NCI-H2171 (cell line): ENCODE measurements at places on chromosomes 7 and 10.

GRCh38 chr10:3139216-3139910, 33.2 kb downstream of the PITRM1 start:
- DNase-seq, result no peak

GRCh38 chr10:93702210-93703001, at the start of gene FRA10AC1:
Gene FRA10AC1, minus strand, starts transcription at chr10:93702592. Its CDS starts 2,486 bp downstream, at chr10:93700106.
- peak; percentile 83 for DNase-seq

GRCh38 chr7:1977876-1978441, 254.8 kb downstream of the MAD1L1 start:
- DNase-seq, result no peak

DNA sequence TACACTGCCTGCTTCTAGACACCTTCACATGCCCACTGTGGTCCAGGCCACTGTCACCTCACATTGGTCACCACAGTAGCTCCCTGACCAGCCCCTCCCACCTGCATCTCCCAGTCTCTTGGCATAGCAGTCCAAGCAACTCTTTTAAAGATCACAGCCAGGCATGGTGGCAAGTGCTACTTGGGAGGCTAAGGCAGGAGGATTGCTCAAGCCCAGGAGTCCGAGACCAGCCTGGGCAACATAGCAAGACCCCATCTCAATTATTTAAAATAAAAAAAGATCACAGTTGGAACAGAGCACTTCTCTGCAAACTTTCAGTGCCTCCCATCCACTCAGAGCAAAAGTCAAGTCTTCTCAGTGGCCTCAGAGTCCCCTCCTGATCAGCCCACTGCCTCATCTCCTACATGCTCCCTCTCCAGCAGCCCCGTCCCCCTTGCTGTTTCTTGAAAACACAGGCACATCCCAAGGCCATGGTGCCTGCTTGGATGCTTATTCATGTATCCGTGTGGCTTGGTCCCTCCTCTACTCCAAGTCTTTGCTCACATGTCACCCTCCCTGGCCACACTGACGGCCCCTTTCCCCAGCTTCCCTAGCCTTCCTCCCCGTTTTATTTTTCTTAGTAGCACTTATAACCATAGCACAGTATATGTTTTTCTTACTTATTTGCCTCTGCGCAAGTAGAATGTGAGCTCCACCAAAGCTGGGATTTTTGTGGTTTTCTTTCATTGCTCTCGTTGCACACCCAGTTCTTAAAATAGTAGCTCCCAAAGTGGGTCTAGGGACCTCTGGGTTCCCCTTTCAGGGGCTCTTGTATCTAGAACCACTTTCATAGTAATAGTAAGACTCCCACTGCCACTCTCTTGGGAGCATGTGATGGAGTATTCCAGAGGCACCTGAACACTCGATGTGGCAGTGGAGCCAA, 19.5 kb downstream of the TSPAN15 start:
- DNase-seq, result no peak

DNA sequence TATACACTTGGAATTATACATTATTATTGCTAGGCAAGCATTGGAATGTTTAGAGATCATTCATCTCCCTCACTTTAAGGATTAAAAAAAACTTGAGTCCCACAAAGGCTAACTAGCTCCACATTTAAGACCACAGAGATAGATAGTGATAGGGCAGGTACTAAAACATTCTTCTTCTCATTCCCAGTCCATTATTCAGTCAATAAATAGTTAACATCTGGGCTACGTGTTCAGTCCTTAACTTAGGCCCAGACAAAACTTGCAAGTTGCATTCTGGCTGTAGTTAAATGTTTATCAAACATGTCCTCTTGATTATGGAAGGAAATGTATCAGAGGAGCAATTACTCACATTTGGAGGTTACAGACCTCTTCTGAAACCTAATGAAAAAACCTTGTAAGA, 2.4 kb downstream of the GNG11 start:
- DNase-seq, result no peak

- peak; percentile 75 for DNase-seq
These were observed 75.9 kb upstream of the HGF start for GRCh38 chr7:81845744-81846241.

GRCh38 chr7:90841759-90842429, 245.8 kb downstream of the CDK14 start:
- DNase-seq, result no peak

DNA sequence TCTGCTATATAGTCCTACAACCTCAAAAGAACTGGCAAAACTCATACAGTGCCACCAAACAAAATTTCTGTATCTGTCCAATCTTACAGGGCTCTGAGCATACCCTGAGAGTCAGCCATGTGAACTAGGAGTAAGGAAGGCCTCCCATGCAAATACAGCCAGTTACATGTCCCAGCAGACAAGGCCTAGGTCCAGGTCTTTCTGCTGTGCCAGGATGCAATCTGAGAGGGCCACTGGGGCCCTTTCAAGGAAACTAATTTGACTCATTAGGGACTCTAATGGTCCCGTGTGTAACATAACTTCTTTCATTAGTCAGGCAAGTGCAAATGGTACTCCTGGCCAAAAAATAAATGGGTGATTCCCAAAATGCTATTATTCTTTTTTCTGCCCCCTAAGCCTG, 17.9 kb upstream of the HIBADH start:
- DNase-seq, result no peak

DNA sequence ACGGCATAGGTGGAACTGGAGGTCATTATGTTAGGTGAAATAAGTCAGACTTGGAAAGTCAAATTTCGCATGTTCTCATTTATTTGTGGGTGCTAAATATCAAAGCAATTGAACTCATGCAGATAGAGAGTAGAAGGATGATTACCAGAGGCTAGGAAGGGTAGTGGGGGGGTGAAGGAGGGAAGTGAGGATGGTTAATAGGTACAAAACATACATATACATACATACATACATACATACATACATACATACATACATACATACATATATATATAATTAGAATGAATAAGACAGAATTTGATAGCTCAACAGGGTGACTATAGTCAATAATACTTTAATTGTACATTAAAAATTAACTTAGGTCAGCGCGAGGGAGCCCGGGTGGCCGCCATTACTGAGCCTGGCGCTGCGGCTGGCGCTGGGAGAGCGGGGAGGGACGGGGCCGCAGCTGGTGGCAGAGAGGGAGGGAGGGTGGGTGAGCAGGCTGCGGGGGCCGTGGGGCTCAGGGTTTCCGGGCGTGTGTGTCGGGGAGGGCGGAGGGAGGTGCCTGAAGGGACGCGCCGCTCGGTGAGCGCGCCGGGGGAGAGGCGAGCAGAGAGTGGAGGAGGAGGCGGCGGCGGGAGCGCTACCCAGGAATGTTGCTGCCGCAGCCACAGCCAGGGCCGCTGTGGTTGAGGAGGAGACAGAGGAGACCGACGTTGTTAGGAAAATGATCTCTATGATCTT, 85.8 kb upstream of the EGFR start:
- DNase-seq, result peak; percentile 61

GRCh38 chr10:90062786-90063185, 361.4 kb downstream of the KIF20B start:
- DNase-seq, result no peak

GRCh38 chr10:52284416-52285013, 29.6 kb upstream of the DKK1 start:
- no peak for DNase-seq

DNA sequence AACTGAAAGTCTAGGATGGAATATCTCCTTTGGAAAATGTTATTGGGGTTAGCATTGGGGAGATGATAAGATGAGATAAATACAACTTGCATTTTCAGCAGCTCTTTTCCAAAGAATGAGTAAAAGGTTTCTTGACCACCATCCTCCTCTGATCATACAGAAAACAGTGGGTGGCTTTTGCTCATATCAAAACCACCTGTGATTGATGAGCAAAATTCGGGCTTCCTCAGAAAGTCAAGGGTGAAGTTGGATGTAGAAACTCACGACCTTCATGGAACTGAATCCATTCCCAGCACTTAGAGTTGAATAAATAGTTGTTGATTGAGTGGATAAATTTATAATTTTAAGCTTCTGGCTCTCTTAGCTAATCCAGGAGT, 158.4 kb downstream of the DNAJB6 start:
- DNase-seq, result no peak

DNA sequence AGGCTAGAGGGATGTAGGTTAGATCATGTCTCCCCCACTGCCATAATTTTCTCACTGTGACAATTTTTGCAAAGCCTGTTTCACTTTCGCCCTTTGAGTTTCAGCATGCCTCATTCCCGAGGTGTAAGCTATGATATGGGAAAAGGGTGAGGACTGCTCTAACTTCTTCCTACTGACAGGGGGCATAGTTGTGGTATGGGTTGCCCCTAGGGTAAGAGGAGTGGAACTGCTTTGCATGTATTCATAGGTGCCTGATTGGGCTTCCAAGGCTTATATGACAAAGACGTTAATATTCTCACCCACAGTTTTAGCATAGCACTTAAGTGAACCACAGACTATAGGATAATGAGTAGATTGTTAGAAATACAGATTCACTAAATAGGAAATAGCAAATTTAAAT, 148.7 kb downstream of the BBS9 start:
- DNase-seq, result no peak

GRCh38 chr10:22159979-22160378, 57.8 kb downstream of the EBLN1 start:
- DNase-seq, result no peak

GRCh38 chr10:90788968-90789367, 68.9 kb downstream of the HTR7 start:
- DNase-seq, result no peak

DNA sequence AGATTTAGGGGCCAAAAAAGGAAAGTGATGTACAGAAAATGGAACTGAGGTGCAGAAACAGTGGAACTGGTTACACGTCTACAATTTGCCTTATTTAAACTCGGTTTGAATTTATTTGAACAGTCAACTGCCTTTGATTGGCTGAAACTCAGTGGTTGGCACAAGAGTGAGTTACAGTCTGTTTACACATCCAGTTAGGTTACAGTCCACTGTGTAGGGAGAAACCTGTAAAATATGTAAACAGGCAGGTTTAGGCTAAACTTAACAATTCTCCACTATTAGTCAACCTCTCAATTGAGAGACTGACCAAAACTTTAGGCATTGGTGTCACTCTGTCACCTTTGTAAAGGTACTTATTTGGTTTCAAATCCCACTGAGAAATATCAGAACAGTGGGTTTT, 40.3 kb upstream of the RELN start:
- DNase-seq, result no peak

- no peak for DNase-seq
These were observed 54.9 kb downstream of the FANK1 start for GRCh38 chr10:125951290-125951689.

DNA sequence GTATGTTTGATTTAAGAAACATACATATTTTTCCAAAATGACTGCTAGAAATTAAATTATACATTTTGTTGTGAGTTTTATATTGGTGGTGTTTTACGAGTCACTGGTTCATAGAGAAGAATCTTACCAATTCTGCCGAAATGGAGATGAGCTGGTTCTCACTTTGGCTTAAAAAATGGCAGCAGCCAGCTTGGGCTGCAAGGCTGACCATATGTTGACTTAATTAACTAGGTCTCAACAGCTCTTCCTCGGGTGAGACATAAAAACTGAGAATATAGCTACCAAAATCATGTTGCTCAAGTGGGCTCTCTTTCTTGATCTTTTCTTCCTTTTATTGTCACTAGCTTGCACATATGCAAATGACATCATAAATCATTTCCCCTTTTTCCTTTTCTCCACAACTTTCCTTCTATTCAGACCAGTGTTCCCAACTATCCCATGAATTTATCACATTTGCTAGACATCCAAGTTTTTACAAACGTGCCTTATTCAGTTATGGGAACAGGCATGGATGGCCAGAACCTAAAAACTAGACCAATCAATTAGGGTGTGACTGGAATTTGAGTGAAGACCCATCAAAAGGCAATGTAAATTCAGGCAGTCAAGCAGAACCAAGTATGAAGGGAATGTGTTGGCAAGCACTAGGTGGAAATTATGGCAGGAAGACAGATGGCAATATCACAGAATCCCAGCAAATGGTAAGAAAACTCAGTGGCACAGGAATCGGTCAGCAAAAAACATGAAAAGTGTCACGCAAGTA, 6.4 kb upstream of the TSPAN12 start:
- DNase-seq, result no peak

- DNase-seq, result no peak
These were observed 90.7 kb downstream of the NHLRC2 start for GRCh38 chr10:113945075-113945686.

DNA sequence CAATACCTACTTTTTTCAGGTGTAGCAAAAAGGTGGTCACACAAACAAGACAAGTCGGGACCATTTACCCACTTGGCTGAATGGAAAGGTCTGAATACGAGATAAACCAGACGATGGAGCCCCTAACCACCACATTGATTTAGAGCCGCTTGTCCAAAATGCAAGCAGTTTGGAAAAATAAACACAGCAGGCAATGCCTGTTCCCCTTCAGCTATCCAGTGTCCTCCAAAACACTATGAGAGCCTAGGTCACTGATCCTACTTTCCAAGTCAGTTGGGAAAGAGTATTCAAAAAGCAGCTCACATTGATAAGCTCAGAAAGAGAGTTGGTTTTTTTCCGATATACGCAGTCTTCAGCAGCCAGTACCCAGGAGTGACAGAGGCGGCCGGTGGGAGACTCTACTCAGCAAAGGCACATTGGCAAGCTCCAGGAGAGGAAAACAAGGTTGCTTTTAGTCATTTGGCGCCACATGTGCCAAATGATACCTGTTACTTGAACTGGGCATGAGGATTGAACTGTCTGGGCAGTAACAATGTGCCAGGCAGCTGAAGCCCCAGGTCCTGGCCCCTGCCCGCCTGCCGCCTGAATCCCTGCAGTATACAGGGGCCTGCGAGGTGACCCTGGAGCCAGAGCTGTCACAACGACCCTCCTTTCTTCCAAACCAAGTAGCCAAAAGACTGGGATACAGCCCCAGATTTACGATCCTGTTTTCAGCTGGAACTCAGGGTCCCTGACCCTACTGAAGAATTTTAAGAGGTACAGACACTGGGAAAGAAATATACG, 109.8 kb downstream of the PIP4K2A start:
- DNase-seq, result no peak

GRCh38 chr7:22213081-22213480, 143.9 kb downstream of the RAPGEF5 start:
- DNase-seq, result no peak

DNA sequence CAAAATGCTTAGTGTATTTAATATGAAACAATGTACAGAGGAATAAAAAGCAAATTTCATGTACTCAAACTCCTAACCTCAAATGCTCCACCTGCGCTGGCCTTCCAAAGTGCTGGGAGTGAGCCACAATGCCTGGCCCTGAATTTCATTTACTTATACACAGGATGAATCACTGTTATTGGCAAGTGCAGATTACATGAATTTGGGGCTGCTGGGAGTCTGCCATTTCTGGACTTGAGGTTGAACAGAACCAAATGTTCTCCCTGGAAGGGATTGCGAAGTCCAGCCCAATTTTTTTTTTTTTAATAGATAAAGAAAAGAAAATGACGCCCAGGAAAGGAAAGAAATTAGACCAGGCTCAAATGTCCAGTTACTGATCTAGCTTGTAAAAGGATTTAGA, 6.8 kb upstream of the CSTF2T start:
- DNase-seq, result no peak

GRCh38 chr7:24073651-24074420, 210.2 kb upstream of the NPY start:
- no peak for DNase-seq

GRCh38 chr10:7551289-7551688, 115.5 kb downstream of the ITIH5 start:
- no peak for DNase-seq
